ENCODE measurements at places on chromosomes 1 and 21. TPM values are rescaled to one million over a fixed set of nuclear protein-coding genes. Genes with fewer than 3 reads are reported as not detected.

GRCh38 chr1:151165281-151165737 lies 393 bp downstream of the LYSMD1 start:
- peak; percentile 88 for DNase-seq

DNA sequence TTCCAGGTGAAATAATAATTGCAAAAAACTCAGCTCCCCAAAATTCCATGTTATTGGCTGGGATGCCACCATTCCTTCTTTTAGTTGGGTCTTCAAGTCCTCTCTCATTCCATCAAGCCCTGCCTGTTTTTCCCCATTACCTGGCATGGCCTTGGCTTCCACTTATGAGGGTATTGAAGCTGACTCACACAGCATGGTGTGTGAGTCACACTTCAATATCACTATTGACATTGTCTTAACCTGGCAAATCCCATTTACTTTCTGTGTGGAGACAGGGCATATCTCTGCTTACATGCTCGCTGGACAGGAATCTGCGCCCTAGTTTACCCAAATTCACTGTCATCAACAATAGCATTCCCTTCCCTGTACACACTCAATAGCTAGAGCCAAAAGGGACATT lies 1806.8 kb downstream of the BRINP3 start:
- DNase-seq: no peak

GRCh38 chr1:234398849-234399381 lies 25.7 kb downstream of the COA6 start:
- no peak for DNase-seq

DNA sequence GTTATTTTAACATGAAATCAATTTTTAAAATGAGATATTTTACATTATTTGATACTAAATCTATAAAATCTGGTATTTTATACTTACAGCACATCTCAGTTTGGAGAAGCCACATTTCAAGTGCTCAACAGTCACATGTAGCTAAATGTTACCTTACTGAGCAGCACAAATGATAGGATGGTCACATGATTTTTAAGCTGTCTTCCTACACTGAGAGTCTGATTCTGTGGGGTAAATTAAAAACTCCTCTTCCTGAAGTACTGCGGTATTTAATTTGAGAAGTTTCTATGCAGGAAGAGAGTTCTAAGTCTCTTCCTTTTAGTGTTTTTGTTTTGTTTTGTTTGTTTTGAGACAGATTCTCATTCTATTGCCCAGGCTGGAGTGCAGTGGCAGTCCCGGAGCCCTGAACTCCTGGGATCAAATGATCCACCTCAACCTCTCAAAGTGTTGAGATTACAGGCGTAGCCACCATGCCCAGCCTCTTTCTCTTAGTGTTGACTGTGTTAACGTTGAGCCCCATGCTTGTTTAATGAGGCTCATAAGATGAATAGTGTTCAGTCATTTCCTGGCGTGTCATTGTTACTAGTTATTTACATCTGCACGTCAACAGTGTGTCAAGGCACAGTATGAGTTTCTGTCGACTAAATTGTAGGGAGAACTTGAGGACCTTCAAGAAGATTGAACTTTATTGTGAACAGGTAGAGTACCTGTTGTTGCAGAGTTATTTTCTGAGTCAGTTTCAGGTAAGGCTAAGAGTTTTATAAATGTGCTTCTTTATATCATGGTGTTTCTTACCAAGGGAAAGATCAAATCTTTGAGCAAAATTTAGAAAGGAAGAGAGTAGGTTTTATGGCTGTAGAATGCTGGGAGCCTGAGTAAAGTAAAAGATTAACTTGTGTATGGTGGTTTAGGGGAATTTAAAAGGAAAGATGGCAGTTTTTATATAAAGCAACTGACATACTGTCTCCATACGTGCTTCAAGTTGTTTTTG lies 3.3 kb downstream of the CNST start:
- DNase-seq: no peak

GRCh38 chr21:43372663-43373361 lies 54.1 kb downstream of the SIK1 start:
- no peak for DNase-seq

- peak; percentile 62 for DNase-seq
Observed at GRCh38 chr1:15525050-15526020, 1.3 kb upstream of the DNAJC16 start.

- no peak for DNase-seq
Observed at GRCh38 chr21:31316488-31317169, 27.4 kb downstream of the TIAM1 start.

GRCh38 chr1:31441970-31442647 lies 29.1 kb downstream of the SERINC2 start:
- no peak for DNase-seq

DNA sequence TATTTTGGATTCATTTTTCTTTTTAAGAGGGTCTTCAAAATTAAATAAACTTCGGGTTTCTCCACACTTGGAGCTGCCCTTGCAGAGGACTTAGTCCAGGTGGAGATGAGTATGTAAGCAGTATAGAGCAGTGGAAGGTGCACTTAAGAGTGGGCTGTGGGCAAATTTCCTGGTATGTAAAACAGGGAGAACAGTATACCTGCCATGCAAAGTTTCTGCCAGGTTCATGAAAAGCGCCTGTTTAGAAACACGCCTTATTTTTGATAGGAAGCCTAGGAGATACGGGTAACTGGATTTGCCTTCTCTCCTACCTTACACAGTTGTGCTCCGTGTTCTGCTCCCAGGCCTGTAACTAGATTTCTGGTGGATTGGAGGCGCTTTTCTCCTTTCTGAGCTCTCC lies 1.2 kb downstream of the KDM4A start:
- no peak for DNase-seq

- DNase-seq: no peak
Observed at GRCh38 chr1:21149430-21149854, 27.3 kb downstream of the EIF4G3 start.

DNA sequence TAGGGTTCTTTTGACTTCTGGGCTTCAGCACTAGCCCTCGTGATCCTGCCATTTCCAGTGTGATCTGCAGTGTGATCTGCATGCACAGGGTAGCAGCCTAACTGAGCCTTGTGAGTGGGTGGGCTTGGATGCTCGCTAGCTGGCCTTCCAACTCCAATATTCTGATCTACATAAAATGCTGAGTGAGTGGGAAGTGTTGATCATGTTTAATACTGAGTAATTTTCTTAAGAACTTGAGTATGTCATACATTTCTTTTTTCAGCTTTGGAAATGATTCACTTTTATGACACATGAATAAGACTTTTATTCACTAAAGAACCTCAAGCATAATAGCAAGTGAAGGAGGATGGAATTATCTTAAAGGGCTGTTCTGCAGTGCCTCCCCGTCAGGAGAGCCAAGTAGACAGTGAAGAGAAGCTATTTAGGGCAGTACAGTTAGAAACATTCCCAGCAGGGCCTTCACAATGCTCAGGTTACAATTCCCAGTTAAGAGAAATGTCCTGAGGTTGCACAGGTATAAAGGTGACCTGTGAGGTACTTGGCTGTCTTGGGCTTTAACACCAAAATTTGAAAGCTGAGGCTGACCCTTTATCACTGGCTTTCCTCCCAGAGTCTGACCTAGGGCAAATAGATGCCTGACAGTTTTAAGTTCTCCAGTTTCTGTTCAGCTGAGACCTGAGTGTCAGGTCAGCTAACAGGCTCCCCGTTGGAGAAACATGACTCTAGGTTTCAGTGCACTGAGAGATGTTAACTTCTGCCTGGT lies 29.1 kb upstream of the LRRC8C start:
- no peak for DNase-seq

- DNase-seq: no peak
Observed at GRCh38 chr1:26771643-26772321, 16.0 kb upstream of the PIGV start.

- DNase-seq: no peak
Observed at GRCh38 chr1:109932679-109933078, 22.0 kb downstream of the CSF1 start.

DNA sequence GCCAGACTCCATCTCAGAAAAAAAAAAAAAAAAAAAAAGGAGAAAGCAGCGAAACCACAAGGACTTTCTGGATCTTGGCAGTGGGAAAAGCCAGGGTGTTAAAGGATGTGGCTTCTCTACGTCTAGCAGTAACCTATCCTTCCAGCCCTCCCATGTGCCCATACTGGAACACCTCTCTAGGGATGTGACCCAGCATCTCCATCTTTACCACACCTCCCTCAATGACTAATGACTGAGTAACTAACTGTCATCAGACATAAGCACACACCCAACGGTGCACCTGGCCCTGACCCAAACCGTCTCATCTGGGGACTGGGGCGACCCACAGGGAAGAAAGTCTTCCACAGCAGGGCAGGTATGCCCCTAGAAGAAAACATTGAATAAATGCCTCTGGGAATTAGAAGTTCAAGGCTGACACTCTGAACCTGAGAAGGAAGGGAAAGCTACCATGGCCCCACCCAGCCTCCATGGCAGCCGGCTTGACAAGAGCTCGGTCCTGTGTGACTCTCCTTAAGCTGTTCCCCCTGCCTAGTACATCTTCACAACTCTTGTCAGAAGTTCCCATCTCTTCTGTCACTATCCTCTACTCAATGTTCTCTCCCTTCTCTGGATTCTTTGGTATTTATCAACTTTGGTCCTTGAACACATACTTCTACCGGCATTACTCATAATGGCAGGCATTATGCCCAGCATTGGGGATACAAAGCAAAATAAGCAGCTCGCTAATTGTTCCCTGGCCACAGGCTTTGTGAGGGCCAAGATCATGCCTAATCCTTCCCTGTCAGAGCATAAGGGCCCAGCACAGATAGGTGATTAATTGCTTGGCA lies 14.8 kb upstream of the PAQR6 start:
- DNase-seq: no peak

DNA sequence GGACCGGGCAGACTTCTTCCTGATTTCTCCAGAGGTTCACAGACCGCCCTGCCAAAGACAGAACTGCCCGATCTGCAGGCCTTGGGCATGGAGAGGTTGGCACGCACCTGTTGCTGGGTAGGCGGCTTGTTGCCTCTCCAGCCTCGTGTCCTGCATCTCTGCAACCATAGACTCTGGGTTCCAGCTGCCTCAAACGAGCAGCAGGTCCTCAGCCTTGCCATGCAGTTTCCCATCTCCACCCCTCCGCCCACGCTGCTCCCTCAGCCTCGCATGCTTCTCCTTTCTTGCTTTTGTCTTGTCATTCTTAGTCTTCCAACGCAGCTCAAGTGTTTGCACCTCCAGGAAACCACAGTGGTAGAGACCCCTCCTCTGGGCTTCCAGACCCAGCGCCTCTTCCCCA lies 126.2 kb downstream of the LACTBL1 start:
- DNase-seq: no peak

DNA sequence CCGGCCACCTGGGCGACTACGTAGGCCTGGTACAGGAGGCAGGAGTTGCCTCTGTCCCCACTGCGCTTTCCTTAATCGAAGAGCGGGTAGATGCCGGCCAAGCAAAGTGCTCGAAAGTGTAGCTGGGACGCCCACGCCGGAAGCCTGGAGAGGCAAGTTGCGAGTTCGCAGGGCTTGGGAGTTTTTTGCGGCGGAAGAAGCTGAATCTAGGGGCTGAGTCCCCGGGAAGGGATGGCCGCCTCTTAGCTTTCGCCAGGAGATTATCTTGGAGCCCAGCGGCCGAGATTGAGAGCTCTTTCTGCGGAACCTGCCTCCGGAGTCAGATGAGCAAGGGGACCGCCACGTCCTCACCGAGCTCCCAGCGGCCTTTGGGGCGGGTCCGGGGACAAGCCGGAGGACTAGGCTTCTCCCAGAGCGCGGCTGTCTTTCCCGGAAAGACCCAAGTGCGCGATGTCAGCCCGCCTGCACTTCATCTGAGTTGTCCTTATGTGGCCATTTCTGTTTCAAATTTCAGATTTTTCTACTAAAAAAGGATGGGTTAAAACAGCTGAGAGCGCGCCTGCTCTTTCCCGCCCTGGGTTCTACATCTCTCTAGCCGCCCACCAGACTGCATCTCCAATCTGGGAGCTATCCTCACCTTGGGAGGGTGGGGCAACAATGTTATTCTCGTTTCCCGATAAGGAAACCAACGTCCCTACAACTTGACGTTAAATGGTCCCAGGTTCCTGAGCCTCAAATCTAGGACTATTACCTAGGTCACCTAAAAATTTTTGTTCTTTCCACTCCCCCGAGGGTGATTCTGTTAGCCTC lies 12.4 kb upstream of the TBX15 start:
- peak; percentile 63 for DNase-seq

GRCh38 chr1:162950187-162950586 lies 89.2 kb upstream of the CCDC190 start:
- no peak for DNase-seq

- DNase-seq: no peak
Observed at GRCh38 chr1:170674239-170674638, 10.3 kb downstream of the PRRX1 start.

DNA sequence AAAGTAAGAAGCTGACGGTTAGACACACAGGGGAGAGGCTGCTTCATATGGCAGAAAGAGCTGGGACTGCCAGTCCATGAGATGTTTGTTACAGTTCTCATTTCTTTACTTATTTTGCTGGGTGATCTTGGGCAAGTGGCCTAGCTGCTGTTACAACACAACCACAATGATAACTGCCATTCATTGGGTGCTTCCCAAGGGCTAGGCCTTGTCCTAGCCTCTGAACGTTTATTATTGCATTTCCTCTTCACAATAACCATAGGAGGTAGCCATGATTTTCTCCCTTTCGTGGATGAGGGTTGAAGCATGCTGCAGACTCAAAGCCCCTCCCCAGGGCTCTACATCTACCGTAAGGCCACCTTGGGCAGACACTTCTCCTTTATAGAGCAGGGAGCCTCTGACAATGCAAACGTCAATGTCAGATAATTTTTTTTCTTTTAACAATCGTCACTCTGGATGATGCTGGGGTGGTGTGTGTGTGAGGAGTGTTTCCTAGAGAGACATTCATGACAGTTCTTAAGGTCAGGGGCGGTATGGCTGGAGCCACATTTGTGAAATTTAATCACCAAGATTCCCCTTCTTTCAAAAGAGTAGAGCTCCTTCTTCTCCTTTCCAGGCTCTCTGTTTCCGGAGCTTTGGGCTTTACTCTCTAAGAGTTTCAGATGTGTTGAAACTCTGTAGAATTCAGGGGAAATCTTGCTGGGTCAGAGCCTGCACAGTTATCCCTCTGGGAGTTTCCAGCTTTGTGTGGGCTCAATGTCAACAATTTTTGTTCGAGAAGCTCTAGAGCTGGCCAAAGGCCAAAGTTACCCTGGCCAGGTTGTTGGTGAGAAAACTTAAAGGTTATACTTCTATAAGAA lies 138.5 kb upstream of the SGIP1 start:
- no peak for DNase-seq

DNA sequence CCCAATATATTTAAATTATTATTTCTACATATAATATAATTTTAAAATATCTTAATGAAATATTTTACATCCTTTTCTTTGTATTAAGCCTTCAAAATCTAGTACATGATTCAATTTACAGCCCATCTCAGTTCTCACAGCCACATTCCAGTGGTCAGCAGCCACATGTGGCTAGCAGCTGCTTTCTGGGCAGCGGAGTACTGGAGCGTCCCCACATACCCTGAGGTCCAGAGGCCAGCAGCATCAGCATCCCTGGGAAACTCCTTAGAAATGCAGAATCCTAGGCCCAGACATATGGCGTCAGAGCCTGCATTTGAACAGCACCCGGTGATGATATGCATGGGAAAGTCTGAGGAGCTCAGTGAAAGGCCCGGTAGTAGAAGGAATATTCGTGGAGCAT lies 8.6 kb upstream of the LHX4 start:
- DNase-seq: no peak

PRRX1 gene
- total RNA-seq: not detected

KIF21B gene
- 26.6 TPM for total RNA-seq

APCS gene
- not detected for total RNA-seq

ARHGEF16 gene
- total RNA-seq: 19.1 TPM

LCA5L gene
- not detected for total RNA-seq

TBX15 gene
- not detected for total RNA-seq

RNU1-1 gene
- total RNA-seq: under 0.01 TPM

PTPRC gene
- 0.10 TPM for total RNA-seq

TP73 gene
- 3.4 TPM for total RNA-seq

TGFB2 gene
- 0.19 TPM for total RNA-seq

SHISAL2A gene
- total RNA-seq: not detected

Measured in GM23338 (cell line).